NK-92 treated with Interleukin-12 subunit alpha and Interleukin-12 subunit beta, amount 100 ng/mL, for 24 hours (cell line): ENCODE measurements at places on chromosomes 4 and X.
A peak's percentile ranks its signal among the peaks of the same experiment; 100 is the strongest.

DNA sequence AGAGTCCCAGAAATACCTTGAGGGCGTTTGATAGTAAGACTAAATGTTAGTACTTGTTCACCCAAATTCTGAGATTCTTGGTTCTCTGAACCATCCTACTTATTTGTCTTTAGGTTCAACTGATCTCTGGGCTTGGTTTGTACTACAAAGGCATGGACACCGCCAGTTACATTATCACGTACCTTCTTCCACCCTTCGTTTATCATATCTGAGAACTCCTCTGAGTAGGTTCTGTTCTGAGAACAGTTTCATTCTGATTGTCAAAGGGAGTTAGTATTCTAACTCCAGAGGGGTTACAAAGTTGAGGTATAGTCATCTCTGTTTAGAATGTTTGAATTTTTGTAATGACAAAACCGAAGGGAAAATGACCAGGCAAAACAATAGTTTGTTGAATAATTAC lies 19.3 kb downstream of the ZFX start:
- no peak for DNase-seq

DNA sequence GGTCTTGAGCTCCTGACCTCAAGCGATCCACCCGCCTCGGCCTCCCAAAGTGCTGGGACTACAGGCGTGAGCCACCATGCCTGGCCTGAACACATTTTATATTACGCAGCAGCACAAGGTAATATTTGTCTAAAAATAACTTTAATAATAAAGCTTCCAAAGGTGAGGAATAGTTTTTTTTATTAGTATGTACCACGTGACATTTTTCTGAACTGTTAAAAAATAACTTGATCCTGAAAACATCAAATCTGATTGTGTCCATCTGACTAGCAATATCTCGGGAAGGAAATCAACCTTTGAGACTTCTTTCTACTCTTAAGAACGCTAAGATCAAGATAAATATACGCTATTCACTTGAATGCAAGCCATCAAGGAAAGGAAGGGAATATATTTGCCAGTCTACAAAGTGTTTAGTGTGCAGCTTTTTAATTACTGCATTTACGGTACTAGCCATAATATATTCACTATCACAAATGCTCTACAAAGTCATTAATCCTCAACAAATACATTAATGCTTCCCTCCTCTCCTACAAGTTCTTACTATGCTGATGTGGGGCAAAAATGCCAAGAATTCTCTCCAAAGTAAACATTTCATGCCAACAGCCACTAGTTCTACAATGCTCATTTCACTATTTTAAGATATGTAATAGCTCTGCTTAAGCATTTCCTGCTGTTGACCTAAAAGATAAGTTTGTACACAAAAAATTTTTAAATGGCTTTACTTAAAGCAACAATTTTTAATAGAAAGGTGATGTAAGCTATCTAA lies 143.6 kb downstream of the APBB2 start:
- DNase-seq, result no peak

GRCh38 chr4:111043286-111043685 lies 420.4 kb upstream of the PITX2 start:
- no peak for DNase-seq

DNA sequence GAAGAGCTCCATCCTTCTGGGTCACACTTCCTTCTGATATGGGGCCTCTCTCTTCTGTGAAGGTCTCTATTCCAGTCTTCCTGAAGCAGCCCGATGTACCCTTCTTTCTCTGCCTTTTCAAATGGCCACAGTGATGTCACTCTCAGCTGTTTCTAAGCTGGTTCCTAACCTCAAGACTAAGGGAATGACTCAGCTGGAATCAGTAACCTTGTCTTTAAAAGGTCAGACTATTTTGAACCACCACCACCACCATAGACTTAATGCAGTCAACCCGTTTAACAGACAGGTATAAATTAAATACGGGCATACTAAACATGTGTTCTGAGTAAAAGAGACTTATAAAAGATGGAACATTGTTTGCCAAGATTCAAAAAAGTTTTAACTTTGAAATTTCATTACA lies 121.0 kb downstream of the PPA2 start:
- DNase-seq, result no peak

GRCh38 chrX:12162420-12162819 lies 24.1 kb downstream of the FRMPD4 start:
- no peak for DNase-seq

GRCh38 chr4:15894921-15895916 lies 43.3 kb downstream of the FGFBP1 start:
- DNase-seq, result no peak

- no peak for DNase-seq
Measured at GRCh38 chr4:6845574-6845973, 63.0 kb downstream of the KIAA0232 start.

- DNase-seq, result no peak
Measured at GRCh38 chr4:132646186-132646585, 502.9 kb upstream of the PCDH10 start.

GRCh38 chr4:160142579-160142978 lies 1039.7 kb downstream of the RAPGEF2 start:
- no peak for DNase-seq

- DNase-seq, result peak; percentile 19
Measured at GRCh38 chrX:54043541-54044125, 640 bp downstream of the PHF8 start.

DNA sequence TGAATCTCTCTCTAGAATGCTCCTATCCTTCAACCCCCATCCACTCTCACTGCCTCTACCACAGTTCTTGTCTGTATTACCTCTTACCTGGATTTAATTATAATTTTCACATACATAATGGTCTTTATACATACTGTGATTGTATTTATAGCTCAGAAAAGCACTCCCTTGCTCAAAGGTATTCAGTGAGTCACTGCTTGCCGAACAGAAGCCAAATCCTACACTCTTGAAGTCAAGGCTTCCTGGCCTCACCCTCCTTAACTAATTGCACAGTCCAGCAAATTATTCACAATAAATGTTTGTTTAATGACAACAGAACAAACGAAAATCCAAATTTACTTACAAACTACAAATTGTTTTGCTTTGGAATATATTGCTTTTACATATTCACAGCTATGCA lies 159.5 kb downstream of the KLHL13 start:
- no peak for DNase-seq

DNA sequence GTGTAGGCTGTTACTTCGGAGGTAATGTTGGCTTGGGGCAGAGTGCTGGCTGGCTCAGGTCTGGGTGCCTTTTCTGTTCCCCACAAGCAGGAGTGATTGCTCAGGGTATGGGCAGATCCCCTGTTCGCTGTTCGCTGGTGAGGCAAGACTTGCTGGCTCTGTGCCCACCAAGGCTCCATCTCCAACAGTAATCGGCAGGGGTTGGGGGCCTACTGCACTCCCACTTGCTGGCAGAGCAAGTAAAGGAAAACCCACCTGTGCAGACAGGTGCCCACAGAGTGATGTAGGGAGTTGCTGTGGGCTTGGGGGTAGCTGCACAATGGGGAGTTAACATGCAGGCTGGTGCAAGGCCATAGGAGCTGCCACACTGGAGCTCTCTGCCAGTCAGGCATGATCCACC lies 8.0 kb upstream of the TMSB15C start:
- DNase-seq, result no peak

DNA sequence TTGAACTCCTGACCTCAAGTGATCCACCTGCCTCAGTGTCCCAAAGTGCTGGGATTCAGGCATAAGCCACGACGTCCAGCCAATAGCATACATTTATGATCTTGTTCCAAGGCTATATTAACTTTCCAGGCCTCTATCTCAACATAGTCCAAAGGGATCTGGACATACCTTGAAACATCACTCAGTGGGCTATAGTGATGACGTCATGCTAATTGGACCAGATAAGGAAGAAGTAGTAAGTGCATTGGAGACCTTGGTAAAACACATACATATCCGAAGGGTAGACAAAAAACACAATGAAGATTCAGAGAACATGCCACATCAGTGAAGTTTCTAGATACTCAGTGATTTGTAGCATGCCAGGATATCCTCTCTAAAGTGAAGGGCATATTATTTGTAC lies 37.4 kb upstream of the USP26 start:
- DNase-seq, result no peak
